ENCODE measurements at places on chromosomes 2 and 18.

- DNase-seq = no peak
These were observed 2.3 kb downstream of the ACTR3 start for GRCh38 chr2:113892004-113892710.

DNA sequence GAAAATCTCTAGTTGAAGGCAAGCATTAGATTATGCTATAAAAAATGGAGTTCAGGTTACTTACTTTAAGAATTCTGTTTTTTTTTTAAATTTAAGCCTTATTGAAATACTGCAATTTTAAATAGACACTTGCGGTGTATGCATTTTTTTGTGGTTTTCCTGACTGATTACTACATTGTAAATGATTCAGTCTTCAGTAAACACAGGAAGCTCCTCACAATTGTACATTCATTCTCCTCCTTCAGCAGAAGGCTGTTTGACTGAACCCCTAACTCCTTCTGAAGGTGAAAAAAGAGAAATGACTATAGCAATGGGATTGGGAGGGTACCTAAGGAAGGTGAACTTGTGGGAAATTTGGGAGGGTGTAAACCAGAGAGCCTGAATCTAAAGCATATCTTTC is 136.1 kb downstream of the GCA start:
- DNase-seq = no peak

DNA sequence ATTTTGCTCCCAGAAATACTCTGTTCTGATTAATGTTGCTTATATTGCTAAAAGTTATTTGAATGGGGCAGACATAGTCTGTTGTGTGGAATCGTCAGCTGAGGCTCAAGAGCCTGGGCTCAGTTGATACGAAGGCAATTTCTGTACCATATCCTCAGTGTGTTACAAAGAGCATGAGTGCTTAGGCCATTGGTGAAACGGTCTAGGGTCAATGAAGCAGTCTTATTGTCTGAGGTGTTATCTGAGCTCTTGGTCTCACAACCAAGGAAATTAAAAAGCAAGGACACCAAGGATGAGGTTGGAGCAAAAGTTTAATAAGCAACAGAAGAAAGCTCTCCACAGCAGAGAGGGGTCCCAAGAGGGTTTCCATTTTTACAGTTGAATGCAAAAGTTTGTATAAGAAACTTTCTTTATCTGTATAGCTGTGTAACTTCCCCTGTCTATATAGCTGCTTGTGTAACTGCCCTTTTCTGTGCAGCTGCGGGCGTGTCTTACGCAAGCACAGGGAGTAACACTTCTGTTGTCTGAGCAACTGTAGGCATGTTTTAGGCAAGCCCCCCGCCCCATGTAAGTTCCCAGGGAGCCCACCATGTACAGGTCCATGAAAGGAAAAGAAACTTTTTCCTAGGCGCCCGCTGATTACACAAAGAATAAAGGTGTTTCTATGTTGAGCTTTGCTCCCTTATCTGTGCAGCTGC is 40.6 kb upstream of the DSC1 start:
- DNase-seq = no peak

- no peak for DNase-seq
These were observed 33.3 kb downstream of the NPAS2 start for GRCh38 chr2:100852999-100853908.

- no peak for DNase-seq
These were observed 127.3 kb downstream of the UPP2 start for GRCh38 chr2:158228943-158229508.

DNA sequence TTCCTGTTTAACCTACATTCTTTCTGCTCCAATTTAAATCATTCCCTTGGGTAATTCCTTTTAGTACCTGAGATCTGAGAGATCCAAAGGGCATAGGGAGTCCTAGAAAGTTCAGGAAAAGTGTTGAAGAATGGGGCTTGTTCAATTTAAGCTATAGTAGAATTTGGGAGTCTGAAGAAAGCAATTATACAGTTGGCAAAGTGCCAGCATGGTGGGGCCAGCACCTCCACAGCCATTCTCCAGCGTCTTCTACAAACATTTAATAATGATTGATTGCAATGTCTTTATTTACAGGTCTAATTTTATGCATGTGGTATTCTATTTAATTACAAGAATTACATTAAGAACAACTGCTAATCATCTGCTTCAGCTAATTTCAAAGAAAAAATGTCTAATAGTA is 957.7 kb upstream of the GYPC start:
- DNase-seq = no peak

GRCh38 chr2:3456125-3456524 is 63.2 kb downstream of the ADI1 start:
- no peak for DNase-seq

DNA sequence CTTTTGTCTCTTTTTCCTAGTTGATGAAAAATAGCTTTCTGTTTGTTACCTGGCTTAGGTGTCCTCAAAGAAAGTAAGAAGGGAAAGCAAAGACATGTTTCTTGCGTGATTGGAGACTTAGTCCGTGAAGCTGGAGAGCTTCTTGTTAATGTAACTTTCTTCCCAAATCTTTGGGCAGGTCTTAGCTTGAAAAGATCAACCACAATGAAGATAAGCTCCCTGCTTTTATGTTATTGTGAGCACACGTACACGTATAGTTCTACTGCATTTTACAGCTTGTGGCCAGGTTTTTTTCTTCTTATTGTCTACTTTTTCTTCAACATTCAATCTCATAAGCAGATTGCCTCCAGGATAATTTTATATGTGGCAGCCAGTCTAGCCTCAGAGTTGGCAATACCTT is 99.8 kb downstream of the DIS3L2 start:
- no peak for DNase-seq

GRCh38 chr2:15893085-15893484 is 47.3 kb upstream of the MYCN start:
- no peak for DNase-seq

DNA sequence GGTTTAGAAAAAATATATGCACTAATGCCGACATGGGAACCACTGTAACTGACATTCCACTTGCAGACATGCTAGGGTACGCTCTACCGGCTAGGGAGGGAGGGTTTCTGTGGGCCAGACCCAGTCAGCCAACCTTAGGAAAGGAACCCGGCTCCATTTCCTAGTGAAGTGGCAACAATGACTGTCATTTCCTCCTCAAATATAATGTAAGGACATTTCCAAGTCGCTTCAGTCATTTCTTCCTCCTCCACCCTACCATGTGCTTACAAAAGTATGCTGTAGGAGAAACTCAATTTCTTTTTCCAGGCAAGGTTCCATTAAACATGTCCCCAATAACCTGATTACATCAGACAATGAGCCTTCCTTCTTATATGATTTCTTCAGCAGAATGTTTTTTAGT is 64.3 kb upstream of the PSMD14 start:
- no peak for DNase-seq

DNA sequence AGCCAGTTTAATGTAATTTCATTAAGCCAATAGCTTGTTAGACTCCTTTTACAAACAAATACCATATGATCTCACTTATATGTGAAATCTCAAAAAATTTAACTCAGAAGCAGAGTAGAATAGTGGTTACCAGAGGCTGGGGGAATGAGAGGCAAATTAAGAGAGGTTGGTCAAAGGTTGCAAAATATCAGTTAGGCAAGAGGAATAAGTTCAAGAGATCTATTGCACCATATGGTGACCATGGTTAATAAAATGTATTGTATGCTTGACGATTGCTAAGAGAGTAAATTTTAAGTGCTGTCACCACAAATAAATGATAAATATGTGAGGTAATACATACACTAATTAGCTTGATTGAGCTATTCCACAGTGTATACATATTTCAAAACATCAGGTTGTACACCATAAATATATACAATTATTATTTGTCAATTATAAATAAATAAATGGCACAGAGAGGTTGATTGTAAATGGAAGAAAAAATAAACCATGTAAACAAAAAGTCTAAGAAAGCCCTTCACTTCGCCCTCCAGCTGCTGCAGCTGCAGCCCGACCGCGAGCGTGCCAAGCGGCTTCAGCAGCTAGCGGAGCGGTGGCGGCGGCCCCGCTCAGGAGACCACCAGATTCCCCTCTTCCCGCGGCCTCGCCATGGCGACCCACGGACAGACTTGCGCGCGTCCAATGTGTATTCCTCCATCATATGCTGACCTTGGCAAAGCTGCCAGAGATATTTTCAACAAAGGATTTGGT is 23.0 kb upstream of the ACTR2 start:
- no peak for DNase-seq

- no peak for DNase-seq
These were observed 48.9 kb downstream of the COX7A2L start for GRCh38 chr2:42312106-42312505.

DNA sequence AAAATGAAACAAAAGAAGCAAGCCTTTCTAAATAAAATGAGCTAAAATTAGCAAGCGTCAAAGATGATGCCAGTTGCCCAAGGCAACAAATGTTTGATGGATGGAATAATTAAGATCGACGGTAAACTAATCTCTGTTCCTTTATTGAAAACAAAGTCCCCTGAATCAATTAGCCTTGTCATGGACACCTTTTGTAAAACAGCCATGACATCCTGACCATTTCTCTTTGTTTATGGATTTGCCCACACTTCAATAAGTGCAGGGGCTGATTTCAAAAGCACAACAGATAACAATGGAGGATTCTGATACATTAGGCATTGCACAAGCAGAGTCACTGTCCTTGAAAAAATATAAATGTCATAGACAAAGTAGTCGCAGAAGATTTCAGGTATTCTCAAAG is 160.1 kb upstream of the HNRNPA3 start:
- no peak for DNase-seq

DNA sequence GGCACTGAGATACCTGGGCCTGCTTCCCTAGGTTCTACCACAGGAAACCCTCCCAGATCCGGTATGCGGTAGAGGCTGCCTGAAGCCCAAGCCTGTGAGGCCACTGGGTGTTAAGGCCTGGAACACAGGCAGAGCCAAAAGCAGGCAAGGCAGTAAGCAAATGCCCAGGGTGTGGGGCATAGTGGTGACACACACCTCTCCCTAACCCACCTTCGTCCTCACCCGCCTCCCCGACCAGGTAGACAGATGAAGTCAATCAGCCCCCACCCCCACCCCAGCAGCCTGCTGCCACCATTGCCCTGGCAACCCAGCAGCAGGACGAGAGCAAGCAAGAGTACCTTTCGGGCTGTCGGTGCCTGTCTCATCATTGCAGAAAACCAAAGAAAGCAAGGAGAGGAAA is 6.1 kb downstream of the DCTN1 start:
- no peak for DNase-seq

DNA sequence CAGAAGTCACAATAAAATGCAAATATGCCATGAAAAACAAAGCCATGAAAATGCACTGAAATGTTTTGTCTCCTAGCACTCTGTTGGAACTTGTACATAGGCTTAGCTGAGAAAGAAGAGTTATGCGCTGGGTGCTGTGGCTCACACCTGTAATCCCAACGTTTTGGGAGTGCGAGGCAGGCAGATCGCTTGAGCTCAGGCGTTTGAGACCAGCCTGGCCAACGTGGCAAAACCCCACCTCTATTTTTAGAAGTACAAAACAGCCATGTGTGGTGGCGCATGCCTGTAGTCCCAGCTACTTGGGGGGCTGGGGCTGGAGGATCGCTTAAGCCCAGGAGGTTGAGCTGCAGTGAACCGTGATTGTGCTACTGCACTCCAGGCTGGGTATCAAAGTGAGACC is 39.9 kb downstream of the IRS1 start:
- DNase-seq = no peak

DNA sequence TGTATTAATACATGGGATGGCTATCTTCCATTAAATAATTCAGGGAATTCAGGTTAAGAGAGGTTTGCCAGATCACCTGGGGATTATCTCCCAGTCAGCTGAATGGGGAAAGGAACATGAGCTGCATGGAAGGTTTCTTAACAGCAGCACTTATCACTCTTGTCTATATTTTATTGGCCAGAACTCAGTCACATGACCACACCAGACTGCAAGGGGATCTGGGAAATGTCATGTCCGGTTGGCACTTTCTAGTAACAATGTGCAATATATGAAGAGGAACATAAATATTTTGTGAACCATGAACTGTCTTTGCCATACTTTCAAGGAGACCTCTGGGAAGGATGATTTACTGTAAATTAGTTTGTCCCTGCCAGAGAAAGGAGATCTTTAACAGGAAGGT is 599.1 kb downstream of the SLC4A3 start:
- no peak for DNase-seq

DNA sequence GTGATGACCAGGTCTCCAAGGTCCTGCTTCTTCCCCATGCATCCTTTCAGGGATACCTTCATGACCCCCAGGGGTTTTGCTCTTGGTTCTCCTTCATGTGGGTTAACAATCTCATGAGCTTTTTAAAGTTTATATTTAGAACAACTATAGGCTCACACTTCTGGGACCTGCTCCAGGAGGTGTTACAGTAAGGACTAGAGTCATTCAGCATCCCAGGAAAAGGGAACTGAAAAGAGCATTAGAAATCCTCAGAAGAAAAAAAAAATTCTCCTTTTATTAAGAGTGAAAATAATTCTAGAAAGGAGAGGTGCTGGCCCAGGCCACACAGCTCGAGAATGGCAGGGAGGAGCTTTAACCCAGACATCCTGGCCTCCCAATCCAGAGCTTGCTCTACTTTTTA is 66.5 kb downstream of the SETBP1 start:
- no peak for DNase-seq

- no peak for DNase-seq
These were observed 17.4 kb downstream of the CYTIP start for GRCh38 chr2:157426477-157426994.

DNA sequence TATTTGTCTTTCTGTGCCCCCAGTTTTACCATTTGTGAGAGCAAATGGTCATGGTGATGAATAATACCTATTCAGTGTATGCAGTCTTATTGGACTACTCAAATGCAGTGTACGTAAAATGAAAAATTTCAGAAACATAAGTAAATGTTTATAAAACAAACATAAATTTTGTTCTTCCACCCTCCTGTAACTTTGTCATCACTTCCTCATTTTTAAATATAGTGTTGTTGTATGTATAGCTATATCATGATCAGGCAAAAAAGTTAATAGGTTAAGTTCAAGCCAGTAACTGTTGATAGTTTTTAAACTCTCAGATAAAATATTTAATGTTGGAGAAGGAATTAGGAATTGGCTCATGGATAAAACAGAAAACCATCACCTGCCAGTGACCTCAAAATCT is 93.2 kb downstream of the KLF7 start:
- DNase-seq = no peak

DNA sequence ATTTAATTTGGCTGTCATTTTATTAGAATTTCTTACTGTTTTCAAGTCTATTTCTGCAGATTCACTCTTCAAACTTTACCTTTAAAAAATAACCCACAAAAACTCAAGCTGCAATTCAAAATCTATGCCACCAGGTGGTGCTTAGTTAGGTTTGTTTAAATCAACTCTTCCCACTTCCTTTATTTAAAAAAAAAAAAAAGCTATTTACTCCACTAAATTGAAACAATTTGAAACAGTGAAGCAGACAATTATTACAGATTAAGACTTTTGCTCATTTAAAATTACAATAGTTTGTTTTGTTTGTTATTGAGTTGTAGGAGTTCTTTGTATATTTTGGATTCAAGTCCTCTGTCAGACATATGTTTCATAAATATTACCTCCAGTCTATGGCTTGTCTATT is 300.0 kb downstream of the PDE11A start:
- DNase-seq = no peak

DNA sequence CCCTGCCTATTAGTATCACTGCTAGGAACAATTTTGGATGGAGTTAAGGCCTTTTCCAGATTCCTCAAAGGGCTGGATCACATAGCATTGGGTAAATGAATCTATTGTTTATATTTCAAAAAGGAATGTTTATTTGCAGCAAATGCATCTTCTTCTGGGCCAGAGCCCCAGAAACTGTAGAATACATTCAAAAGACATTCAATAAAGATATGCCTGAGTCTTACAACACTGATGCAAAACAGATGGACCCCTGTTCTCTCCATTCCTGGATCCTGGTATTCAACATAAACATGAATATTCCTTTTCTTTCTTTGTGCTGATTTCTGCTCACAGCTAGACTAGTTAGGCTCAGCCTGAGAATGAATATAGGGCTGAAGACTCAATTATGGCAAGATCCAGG is 227.2 kb upstream of the KLHL29 start:
- no peak for DNase-seq
